Karpas-422 (cell line): ENCODE measurements at places on chromosomes 4 and X. TPM values are rescaled to one million over a fixed set of nuclear protein-coding genes. Genes with fewer than 3 reads are reported as not detected.
A peak's percentile ranks its signal among the peaks of the same experiment; 100 is the strongest.

Gene C4orf51
- not detected in 2 replicates for total RNA-seq

Gene CXXC4
- not detected in 2 replicates for total RNA-seq

Gene CT47B1
- not detected in 2 replicates for total RNA-seq

Gene PAGE2B
- not detected in 2 replicates for total RNA-seq

Gene TMEM154
- total RNA-seq: 0.14 and 0.22 TPM in 2 replicates

Gene ZNF674
- total RNA-seq: 1.6 and 2.9 TPM in 2 replicates

Gene SULT1B1
- not detected in 2 replicates for total RNA-seq

Gene F8A2
- not detected in 2 replicates for total RNA-seq

Gene ERVMER34-1
- total RNA-seq: not detected in 2 replicates

Gene XK
- total RNA-seq: 0.04 TPM in 2 replicates

Gene CWH43
- not detected in 2 replicates for total RNA-seq

Gene PRR27
- total RNA-seq: not detected in 2 replicates

Gene DDX53
- not detected in 2 replicates for total RNA-seq

Gene POLA1
- total RNA-seq: 22.4 and 26.7 TPM in 2 replicates

DNA sequence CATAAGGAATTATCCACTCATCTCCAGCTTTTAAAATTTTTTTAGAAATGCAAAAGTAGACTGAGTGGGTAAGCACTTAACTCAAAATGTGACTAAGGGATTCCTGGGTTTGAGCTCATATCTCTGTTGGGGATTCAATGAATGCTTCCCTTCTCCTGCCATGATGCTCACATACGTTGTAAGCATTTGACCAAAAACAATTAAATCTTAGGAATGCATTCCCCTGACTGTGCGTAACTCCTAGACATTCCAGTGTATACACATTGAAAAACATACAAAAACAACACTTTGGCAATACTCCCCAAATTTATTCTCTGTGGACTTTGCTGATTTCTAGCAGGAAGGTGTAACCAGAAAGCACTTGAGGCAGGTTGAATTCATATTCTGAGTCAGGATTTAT is 29.8 kb downstream of the SPANXA2 start:
- no peak for DNase-seq

- no peak for DNase-seq
Observed at GRCh38 chr4:140906993-140907962, 151.1 kb upstream of the TBC1D9 start.

DNA sequence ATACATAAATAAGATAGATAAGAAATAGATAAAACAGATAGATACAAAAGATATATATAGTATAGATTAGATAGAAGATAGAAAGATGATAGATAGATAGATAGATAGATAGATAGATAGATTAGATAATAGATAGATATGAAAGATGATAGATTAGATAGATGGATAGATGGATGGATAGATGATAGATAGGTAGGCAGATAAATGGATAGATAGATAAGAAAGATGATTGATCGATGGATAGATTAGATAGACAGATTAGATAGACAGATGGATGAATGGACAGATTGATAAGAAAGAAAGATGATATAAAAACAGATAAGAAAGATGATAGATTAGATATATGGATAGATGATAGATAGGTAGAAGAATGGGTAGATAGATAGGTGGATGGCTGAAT is 90.3 kb downstream of the SMIM20 start:
- no peak for DNase-seq

DNA sequence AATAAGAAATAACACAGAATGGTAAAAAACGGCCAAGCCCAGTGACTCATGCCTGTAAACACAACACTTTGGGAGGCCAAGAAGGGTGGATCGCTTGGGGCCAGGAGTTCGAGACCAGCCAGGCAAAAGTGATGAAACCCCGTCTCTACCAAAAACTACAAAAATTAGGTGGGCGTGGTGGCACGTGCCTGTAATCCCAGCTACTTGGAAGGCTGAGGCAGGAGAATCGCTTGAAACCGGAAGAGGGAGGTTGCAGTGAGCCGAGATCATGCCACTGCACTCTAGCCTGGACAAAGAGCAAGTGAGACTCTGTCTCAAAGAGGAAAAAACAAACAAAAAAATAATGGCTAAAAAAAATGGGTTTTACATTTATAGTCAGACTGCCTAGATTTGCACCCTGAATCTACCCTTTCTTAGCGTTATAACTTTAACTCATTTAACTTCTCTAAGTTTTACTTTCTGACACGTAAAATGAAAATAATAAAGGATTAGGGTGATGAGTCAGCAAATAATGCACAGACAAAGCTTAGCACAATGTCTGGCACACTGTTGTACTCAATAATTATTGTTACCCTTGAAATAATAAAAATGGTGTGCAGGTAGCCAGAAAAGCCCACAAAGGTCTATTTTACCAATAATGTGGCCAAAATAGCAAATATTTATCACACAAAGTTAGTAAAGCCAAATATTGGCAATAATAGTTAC is 55.0 kb downstream of the ATP11C start:
- DNase-seq: no peak

- no peak for DNase-seq
Observed at GRCh38 chr4:26326791-26327190, 6.0 kb downstream of the RBPJ start.

GRCh38 chr4:1658146-1658545 is 26.0 kb downstream of the FAM53A start:
- no peak for DNase-seq

GRCh38 chr4:118969359-118969758 is 80.7 kb downstream of the SYNPO2 start:
- DNase-seq: peak; percentile 64

DNA sequence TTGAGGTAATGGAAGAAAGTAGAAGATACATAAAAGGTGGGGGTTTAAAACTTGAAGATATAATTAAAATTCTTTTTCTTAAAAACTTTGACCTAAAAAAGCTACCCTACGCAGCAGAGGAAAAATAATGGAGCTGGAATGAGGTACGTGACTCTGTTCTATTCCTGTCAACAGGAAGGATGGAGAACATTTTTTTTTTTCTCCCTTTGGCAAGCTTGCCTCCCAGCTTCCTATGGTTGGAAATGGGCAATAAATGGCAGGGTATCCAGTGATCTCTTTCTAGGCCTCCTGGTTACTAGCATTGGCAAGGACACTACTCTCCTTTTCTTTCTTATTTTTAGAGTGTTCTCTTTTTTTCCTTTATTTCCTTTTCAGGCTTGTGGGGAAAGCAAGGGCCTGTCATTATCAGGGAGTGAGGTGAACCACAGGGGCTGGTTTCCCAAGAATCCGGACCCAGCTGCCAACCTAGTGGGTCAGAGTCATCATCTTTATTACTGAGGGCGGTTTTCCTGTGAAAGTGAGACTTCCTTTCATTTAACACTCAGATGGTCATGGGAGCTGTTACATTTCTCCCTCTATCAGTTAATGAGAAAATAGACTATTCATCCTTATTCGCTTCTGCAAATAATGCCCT is 224.6 kb downstream of the SPRY1 start:
- no peak for DNase-seq

GRCh38 chr4:10085828-10086505 is 30.6 kb downstream of the WDR1 start:
- no peak for DNase-seq

DNA sequence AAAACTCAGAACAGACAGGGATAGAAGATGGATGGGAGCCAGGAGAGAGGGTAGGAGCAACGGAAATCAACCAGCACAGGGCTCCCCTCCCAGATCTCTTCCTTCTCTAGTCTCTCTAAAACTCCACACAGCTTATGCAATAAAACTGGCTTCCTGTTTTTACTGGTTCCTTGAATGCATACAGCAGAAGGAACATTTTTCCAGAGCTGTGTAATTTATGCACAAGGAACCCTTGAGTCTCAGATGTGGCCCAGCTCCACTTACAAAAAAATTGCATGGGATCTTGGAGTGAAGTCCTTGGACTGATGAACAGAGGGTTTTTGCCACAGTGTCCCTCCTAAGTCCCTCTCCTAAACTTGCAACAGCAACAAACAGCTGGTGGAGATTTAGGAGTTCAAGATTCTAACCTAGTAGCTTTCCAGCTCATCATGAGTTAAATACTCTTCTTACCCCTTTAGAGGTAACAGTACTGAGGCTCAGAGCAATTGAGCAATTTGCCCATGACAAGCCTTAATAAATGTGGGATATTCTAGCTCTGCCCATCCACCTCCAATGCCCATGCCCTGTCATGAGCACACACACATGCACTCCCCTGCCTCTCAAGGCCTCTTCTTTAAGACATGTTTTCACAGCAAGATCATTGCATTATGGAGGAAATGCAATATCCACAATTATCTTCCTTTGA is 18.4 kb upstream of the CC2D2A start:
- DNase-seq: no peak

DNA sequence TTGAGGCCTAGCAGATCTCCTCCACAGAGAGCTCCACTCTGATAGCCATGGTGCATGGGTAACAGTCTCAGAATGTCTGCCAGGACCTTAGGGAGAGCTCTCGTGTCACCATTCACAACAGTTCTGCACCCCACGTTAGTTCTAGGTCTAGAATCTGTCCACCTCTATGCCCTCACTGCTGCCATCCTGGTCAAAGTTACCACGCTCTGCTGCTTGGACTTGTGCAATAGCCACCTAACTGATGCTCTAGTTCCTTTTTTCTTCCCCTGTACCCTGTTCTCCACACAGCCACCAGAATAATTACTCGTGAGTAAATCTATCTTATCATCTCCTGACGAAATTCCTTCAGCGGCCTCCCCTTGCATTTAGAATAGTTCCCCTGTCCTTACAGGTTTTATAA is 268.8 kb upstream of the GATB start:
- peak; percentile 43 for DNase-seq

- DNase-seq: no peak
Observed at GRCh38 chr4:91220315-91220714, 1083.5 kb upstream of the GRID2 start.

- no peak for DNase-seq
Observed at GRCh38 chr4:6539009-6539764, 35.8 kb upstream of the MAN2B2 start.

GRCh38 chrX:87515836-87516235 is 1.8 kb upstream of the KLHL4 start:
- DNase-seq: no peak

- no peak for DNase-seq
Observed at GRCh38 chr4:19728773-19729172, 522.9 kb upstream of the SLIT2 start.

GRCh38 chrX:15719324-15719968 is 18.6 kb upstream of the CA5B start:
- no peak for DNase-seq

- DNase-seq: no peak
Observed at GRCh38 chr4:95428291-95429070, 120.3 kb downstream of the UNC5C start.

GRCh38 chr4:82577451-82577850 is 15.7 kb upstream of the TMEM150C start:
- DNase-seq: no peak

- DNase-seq: no peak
Observed at GRCh38 chrX:1938190-1938589, 323.3 kb downstream of the ASMT start.
